ENCODE measurements at places on chromosomes 5 and 9.

GRCh38 chr9:85941966-85942912, 1.3 kb downstream of the NAA35 start:
- DNase-seq: no peak

DNA sequence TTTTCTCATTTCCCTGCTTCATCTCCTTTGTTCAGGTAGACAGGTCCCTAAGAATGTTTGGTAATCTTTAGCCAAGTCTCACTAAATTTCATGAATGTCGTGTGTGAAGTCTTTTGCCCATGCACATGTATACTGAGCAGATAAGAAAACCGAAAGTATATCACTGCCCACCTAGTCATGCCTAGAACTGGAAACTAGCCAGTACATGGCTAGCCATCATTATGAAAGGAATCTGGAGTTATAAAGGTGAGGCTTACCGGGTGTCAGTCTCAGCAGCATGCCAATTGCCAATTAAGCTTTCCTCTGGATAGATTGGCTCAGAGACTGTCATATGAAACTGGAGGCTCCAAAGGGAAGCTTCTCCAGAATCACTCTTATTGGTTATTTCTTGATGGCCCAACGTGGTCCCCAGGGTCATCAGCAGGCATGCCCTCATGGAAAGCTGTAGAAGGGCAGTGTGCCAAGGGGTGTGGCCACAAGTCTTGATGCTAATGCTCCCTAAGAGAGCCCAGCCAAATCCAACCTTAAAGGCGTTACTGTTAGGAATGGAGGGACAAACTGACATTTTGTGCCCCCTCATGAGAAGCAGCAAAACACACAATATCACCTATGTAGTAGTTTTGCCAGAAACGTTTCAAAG, 307.3 kb upstream of the PIK3R1 start:
- DNase-seq: no peak

GRCh38 chr5:31638345-31638744, 586 bp upstream of the PDZD2 start:
- no peak for DNase-seq

- DNase-seq: peak; percentile 63
Observed at GRCh38 chr5:35089334-35090314, 41.9 kb upstream of the AGXT2 start.

DNA sequence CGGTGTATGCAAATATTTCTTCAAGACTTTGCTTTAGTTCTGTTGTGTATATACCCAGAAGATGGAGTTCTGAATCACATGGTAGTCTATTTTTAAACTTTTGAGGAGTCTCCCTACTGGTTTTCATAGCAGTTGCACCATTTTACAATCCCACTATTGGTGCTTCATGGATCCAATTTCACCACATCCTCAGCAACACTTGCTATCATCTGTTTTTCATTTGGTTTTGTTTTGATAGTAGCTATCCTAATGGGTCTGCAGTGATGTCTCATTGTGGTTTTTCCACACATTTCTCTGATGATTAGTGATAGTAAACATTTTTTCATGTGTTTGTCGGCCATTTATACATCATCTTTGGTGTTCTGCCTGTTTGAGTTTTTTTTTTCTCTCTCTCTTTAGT, 1339.3 kb downstream of the EFNA5 start:
- DNase-seq: no peak

DNA sequence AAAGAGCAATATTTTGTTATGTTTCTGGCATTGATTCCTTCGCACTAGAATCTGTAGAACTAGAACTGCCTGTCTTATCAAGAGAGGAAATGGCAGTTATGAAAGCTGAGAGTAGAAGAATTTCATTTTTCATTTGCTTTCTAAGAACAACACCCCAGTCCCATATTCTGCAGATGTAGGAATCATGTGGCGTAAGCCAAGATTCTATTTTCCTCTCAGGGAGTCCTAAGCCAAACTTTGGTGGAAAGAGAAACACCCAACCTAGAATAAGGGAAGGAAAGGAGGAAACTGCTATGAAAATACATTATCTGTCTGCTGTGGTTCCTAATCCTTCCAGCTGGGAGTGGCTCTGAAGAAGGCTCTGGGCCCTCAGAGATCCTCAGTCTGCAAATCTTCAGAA, 1176.9 kb upstream of the C9orf72 start:
- no peak for DNase-seq

- no peak for DNase-seq
Observed at GRCh38 chr5:55066277-55066676, 36.2 kb upstream of the GZMA start.

GRCh38 chr9:105466898-105467455, 19.1 kb downstream of the FSD1L start:
- no peak for DNase-seq
